GM23248 (cell line): ENCODE measurements at places on chromosomes 5 and 9. TPM values are rescaled to one million over a fixed set of nuclear protein-coding genes. Genes with fewer than 3 reads are reported as not detected.
A peak's percentile ranks its signal among the peaks of the same experiment; 100 is the strongest.

DNA sequence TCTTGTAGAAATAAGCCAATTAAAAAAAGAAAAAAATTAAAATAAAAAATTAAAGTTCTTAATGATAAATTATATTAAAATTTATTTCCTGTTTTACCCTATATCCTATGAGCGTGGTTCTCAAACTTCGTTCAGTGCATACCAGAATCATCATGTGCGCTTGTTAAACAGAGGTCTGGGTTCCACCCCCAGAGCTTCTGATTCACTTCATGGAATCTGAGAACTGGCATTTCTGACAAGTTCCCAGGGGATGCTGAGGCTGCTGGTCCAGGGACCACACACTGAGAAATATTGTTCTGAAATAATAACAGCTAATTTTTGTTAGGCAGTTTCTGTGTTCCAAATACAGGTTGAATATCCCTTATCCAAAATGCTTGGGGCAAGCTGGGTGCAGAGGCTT, 79.3 kb downstream of the TMC1 start:
- no peak overlapping the region for H3K4me3 ChIP-seq
- H3K27me3 ChIP-seq = no peaks in the 10 kb centered on the region
- peaks cover 20% of the 10 kb centered on the region for H3K4me1 ChIP-seq
- no peak overlapping the region for H3K27ac ChIP-seq
- H3K36me3 ChIP-seq = no peaks in the 10 kb centered on the region
- DNase-seq = no peak

DNA sequence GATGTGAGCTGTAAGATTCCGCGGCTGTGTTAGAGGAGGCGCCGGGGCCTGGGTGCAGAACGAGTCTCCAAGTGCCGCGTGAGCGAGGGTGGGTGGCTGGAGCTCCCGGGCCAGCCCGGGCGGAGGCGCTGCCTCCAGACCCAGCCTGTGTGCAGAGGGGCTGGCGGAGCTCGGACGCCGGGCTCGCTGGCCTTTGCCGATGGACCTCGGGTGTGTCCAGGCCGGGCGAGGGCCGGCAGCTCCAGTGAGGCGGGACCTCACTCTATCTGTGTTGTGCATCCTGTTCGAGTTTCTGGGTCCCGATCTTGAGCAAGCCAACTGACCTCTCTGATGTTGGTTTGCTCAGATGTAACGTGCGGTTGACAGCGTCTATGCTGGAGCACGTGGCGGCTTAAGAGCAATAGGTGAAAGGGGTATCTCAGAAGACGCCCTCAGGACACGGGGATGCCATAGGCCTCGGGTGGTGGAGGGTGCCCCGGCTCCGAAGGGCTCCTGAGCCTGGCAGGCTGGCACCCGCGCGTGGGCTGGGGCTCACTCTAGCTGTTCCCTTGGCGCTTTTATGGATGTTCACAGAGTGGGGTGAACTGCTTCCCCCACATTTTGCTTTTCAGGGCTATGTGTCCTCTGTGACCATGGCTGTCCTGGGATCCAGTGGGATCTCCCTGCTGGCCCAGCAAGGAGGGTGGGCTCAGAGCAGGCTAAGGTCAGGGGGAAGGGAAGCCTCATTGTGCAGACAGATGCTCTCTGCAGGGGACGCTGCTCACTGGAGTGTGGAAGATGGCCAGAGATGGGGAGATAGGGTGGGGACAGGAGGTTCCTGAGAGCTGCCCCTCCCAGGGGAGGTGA, 69.8 kb downstream of the MRPL36 start:
- no peaks in the 10 kb centered on the region; the same call in 1 of the 2 replicates for H3K27me3 ChIP-seq
- H3K4me1 ChIP-seq = no peaks in the 10 kb centered on the region
- H3K4me3 ChIP-seq = no peak overlapping the region
- no peak overlapping the region for H3K27ac ChIP-seq
- H3K36me3 ChIP-seq = no peaks in the 10 kb centered on the region

GRCh38 chr5:145811834-145812625, 23.1 kb downstream of the PRELID2 start:
- H3K36me3 ChIP-seq = no peaks in the 10 kb centered on the region; the same call in 1 of the 2 replicates
- peak; percentile 50 for DNase-seq
- H3K4me1 ChIP-seq = no peaks in the 10 kb centered on the region
- H3K4me3 ChIP-seq = no peak overlapping the region

GRCh38 chr9:125126019-125126746, 17.1 kb downstream of the SCAI start:
- H3K27me3 ChIP-seq = no peaks in the 10 kb centered on the region
- peak overlapping the region; percentile 55 for H3K4me3 ChIP-seq
- DNase-seq = peak; percentile 99
- peak overlapping the region; percentile 83 for H3K27ac ChIP-seq

DNA sequence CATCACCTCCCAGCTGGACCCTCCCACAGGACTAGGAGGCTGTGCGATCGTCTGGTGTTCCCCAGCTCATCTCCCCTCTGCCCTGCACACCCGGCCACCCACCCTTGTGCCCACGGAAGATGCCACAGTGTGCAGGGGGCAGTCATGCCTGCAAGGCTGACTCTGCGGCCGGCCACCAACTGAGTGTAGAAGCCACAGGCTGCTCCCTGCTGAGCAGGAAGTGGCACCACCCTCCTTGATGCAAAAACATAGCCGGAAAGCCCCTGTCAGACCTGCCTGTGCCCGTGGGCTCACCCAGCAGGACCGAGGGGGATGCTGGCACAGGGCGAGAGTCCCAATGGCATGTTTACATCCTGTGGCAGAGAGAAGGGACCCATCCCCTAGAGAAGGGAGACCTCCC, 40.3 kb upstream of the SLC12A7 start:
- H3K27me3 ChIP-seq = peaks cover 18% of the 10 kb centered on the region
- no peak overlapping the region for H3K27ac ChIP-seq
- no peaks in the 10 kb centered on the region for H3K36me3 ChIP-seq
- no peak overlapping the region for H3K4me3 ChIP-seq
- DNase-seq = no peak
- H3K4me1 ChIP-seq = no peaks in the 10 kb centered on the region

DNA sequence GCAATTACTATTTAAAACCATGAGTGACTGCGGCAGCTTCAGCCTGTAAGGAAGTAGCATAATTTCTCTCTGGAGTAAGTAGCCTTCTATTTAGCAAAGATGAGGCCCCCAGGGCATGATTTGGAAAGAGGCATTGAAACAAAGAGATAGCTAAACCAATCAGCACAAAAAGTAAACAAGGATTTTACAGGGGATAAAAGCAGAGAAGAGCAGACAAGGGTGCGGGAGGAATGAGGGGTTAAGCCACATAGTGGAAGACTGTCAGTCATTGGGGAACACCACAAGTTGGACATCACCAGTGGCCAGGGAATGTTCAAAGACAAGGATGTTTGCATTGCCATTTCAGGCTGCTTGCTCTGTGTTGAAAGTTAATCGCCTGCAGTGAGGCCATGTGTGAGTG, 24.0 kb upstream of the C5orf63 start:
- H3K4me3 ChIP-seq = no peak overlapping the region
- DNase-seq = no peak
- H3K4me1 ChIP-seq = no peaks in the 10 kb centered on the region
- no peaks in the 10 kb centered on the region for H3K27me3 ChIP-seq

DNA sequence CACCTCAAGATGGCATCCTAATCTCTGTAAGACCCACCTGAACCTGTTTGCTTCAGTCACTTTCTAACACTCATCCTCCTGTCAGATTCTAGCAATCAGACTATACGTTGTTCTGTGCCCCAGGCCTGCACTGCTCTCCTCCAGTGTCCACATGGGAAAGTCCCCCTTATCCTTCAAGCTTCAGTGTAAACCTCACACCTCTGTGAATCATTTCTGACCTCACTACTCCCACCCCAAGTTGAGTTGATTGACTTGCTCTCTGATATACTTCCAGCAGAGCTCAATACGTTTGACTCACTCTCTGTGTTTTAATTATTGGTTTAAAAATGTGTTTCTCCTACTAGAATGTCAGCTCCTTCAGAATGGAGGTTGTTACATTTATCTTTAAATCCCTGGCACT, 240.2 kb downstream of the FBXL17 start:
- DNase-seq = no peak
- no peaks in the 10 kb centered on the region for H3K36me3 ChIP-seq
- H3K4me3 ChIP-seq = no peak overlapping the region
- no peaks in the 10 kb centered on the region for H3K27me3 ChIP-seq

- DNase-seq = no peak
- H3K4me3 ChIP-seq = no peak overlapping the region
- no peaks in the 10 kb centered on the region for H3K36me3 ChIP-seq
- H3K27ac ChIP-seq = no peak overlapping the region
- H3K4me1 ChIP-seq = no peaks in the 10 kb centered on the region
Measured at GRCh38 chr5:2297991-2298390, 415.3 kb upstream of the IRX4 start.

- no peak overlapping the region for H3K4me3 ChIP-seq
- no peaks in the 10 kb centered on the region for H3K36me3 ChIP-seq
- peaks cover 23% of the 10 kb centered on the region for H3K4me1 ChIP-seq
Measured at GRCh38 chr5:137101544-137101943, 397.6 kb downstream of the SPOCK1 start.

DNA sequence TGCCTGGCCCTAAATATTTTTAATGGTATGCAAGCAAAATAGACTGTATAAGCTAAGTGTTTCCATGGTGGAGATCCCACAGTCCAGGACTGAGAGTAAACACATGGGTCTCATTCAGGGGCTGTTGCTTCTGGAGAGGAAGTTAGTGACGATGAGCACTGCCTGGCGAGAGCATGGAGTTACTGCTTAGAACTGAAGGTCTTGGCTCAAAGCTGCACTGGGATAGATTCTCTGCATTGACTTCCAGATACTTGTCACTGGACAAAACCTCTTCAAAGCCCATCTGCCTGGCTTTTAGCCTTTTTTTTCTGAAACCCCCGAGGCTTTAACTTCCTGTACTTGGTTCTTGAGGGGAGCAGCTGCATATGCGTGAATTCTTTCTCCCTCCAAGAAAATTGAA, 39.2 kb downstream of the GPR107 start:
- no peaks in the 10 kb centered on the region for H3K4me1 ChIP-seq
- no peak overlapping the region for H3K4me3 ChIP-seq
- H3K27ac ChIP-seq = no peak overlapping the region
- H3K27me3 ChIP-seq = no peaks in the 10 kb centered on the region
- DNase-seq = no peak
- peaks cover 35% of the 10 kb centered on the region for H3K36me3 ChIP-seq

DNA sequence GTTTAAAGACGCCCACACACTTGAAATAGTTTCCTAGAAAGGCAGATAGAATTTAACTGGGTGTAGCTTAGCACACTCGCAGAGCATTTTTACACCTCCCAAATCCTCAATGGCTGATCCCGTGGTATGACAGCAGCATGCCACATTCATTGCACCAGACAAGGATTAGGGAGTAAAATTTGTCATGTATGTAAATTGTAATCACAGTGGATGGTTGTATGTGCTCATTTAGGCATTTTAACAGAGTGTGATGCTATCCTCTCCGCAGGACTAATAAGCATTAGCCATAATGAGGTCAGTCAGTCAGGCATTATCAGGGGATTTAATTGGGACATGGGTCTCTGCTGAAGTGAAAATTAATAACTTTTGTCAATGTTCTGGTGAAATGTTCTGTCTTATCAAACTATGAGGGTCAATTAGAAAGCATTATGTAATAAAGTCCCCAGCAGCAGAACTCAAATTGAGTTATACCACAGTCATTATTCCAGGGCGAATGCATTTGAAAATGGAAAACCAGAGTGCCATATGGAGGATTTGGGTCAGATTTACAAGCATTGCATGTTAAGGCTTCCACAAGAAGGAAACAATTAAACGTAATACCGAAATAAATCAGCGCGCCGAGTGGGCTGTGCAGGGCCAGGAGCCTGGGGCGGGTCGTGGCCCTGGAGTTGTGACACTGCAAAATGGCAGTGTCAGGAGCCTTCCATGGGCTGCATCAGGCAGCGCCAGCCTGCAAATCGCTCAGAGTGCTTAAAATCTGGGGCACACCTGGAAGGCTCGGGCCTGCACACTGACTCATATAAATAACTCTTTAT, 602.2 kb downstream of the BNC2 start:
- no peaks in the 10 kb centered on the region for H3K27me3 ChIP-seq
- peak; percentile 60 for DNase-seq
- peak overlapping the region; percentile 73 for H3K4me3 ChIP-seq
- peaks cover 15% of the 10 kb centered on the region; the same call in 1 of the 2 replicates for H3K4me1 ChIP-seq

GRCh38 chr9:32401488-32401887, 17.0 kb downstream of the ACO1 start:
- peaks cover 10% of the 10 kb centered on the region for H3K36me3 ChIP-seq
- no peak overlapping the region for H3K27ac ChIP-seq
- H3K4me1 ChIP-seq = peaks cover 19% of the 10 kb centered on the region

- no peaks in the 10 kb centered on the region for H3K36me3 ChIP-seq
- DNase-seq = no peak
- H3K4me3 ChIP-seq = no peak overlapping the region
- H3K4me1 ChIP-seq = peaks cover 4% of the 10 kb centered on the region; the same call in 1 of the 2 replicates
- H3K27me3 ChIP-seq = no peaks in the 10 kb centered on the region
- H3K27ac ChIP-seq = no peak overlapping the region
Measured at GRCh38 chr5:58245476-58245840, 214.4 kb downstream of the PLK2 start.

- peaks cover 11% of the 10 kb centered on the region; the same call in 1 of the 2 replicates for H3K27me3 ChIP-seq
- H3K4me3 ChIP-seq = no peak overlapping the region
- no peaks in the 10 kb centered on the region for H3K36me3 ChIP-seq
- H3K4me1 ChIP-seq = 0 out of 2 replicates have a peak, but pooled peaks cover 7% of the 10 kb centered on the region
Measured at GRCh38 chr5:10049858-10050455, 199.7 kb downstream of the ATPSCKMT start.

DNA sequence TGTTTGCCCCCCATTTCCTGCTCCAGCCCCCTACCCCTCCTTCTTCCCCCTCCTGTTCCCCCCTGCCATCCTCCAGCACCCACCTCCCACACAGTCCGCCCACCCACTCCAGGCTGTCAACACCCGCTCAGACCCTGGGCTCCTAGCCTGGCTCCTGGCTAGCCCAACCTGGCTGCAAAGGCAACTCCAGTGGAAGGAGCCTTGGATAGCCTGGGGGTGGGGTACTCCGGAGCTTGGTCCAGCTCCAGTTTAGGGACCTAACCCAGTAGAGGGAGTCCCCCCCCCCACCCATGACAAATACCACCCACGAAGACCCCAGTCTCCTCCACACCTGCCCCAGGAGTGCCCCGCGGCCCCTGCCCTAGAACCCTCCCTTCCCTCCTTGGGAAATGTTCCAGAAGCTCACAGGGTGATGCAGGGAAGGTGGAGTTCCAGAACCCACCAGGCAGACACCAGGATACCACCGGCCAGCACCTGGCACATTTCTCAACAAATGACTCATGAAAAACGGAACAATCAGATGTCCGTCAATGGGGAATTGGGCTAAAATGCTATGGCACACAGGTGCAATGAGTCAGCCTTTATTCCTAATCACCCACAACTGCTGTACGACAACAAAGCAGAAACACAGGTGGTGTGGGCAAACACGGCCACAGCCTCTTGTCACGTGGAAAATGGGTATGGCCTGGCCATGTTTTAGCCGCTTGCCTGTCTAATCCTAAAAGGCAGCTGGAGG, 901 bp upstream of the SLC12A7 start:
- H3K36me3 ChIP-seq = no peaks in the 10 kb centered on the region
- H3K4me1 ChIP-seq = no peaks in the 10 kb centered on the region
- no peak overlapping the region for H3K4me3 ChIP-seq
- no peak for DNase-seq
- H3K27ac ChIP-seq = no peak overlapping the region

TMEM252 gene
- not detected in 2 replicates for total RNA-seq

PCDHGA3 gene
- 7.5 and 7.6 TPM in 2 replicates for total RNA-seq

SHISAL2B gene
- total RNA-seq = not detected in 2 replicates

DND1 gene
- 0.22 and 0.38 TPM in 2 replicates for total RNA-seq

C9orf153 gene
- not detected in 2 replicates for total RNA-seq

VLDLR gene
- total RNA-seq = 28.7 and 29.2 TPM in 2 replicates
